ENCODE measurements at places on chromosomes 1 and 21.

- no peak for DNase-seq
Observed at GRCh38 chr1:109570414-109570813, 22.0 kb downstream of the GNAI3 start.

DNA sequence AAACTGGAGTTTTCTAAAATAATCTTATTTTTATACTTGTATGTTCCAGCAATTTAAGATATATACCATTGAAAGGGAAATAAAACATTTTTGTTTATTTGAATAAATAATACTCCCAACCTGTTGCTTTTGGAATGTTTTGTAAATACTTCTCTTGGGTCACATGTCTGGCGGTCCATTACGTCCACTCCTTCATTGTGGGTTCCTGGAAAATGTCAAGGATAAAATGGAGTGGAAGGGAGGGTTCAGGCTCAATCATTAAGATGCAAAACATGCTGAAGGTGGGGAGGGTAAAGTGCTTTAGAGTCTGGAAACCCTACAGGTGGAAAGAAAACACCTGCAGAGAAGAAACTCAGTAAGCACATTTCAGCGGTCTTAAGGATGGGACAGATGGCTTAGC is 34.2 kb upstream of the FAM3B start:
- DNase-seq: no peak

- DNase-seq: no peak
Observed at GRCh38 chr1:46630719-46631118, 14.1 kb upstream of the MOB3C start.

DNA sequence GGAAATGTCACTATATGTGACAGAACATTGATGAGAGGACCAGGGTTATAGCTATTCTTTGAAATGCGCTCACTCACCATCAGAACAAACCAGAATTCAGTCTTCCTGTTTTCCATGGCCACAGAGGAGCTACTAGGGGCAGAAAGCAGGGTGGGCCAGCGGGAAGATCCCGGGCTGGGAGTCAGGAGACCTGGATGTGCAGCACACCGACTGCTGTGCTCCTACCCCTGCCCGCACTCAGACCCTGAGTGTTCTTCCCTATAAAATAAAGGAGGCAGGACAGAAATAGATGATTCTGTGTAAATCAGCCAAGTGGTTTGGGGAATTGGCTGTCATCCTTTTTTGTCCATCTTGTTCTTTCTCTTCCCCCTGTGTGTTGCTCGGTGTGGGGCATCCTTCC is 21.0 kb downstream of the MTARC1 start:
- DNase-seq: no peak

DNA sequence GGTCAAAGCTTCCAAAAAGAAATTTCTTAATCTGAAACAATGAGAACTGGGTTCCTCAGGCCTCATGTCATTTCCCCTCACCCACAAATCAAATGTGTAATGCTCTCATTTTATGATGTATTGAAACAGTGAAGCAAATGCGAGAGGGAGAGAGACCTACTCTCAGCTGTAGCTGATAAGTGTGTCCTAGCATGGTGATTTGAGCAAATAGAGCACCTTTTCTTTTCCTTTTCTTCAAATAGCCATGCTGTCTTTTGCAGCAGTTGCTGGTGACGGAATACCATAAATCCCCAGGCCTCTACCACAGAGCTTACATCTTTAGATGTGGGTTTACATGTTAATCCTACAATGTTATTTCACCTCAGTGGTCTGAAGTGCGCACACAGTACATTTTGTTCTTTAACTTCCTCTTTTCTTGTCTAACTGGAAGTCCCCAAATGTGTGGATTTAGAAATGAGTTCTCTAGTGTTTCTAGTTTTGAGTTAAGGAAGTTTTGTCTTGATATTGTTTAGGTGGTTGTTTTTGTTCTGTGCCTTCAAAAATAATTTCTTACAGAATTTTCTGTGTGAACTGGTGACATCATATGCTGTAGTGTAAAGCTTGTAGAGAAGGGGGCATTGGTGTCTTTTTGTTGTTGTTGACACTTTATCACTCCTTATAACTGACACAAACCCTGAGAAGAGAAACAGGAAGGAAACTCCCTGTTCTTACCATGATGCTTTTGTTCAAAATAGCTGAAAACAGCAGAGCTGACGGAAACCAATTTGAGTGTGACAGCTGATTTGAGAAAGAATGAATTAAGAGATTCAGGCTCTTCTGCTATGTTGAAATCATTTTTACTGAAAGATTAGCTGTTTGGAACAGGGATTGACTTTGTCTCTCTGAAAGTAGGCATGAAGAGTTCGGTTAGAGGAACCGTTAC is 12.2 kb downstream of the SMAP2 start:
- DNase-seq: no peak

DNA sequence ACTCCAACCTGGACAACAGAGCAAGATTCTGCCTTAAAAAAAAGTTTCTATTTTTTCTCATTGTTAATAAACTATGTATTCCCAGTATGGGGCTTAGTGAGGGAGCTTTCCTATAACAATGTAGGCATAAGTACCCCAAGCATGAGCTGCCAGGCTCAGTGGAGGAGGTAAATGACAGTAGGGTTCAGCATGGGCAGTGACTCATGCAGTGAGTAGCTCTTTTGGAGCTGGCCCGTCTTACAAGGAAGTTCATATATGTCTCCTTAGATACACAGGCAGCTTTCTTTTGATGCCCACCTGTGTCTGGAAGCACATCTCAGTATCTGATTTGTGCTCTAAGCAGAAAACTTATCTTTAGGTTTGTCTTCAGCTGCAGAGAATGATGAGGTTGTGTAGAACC is 57.9 kb downstream of the ZNF678 start:
- no peak for DNase-seq

DNA sequence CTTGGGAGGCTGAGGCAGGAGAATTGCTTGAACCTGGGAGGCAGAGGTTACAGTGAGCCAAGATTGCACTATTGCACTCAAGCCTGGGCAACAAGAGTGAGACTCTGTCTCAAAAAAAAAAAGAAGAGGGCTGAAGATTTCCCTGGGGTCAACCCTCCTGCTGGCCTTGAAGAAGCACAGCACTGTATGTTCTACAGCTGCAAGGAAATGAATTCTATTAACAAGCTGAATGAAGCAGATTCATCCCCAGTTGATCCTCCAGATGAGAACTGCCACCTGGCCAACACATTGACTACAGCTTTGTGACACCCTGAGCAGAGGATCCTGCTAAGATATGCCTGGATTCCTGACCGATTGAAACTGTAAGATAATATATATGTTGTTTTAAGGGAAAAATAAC is 129.5 kb downstream of the ADSS2 start:
- no peak for DNase-seq

DNA sequence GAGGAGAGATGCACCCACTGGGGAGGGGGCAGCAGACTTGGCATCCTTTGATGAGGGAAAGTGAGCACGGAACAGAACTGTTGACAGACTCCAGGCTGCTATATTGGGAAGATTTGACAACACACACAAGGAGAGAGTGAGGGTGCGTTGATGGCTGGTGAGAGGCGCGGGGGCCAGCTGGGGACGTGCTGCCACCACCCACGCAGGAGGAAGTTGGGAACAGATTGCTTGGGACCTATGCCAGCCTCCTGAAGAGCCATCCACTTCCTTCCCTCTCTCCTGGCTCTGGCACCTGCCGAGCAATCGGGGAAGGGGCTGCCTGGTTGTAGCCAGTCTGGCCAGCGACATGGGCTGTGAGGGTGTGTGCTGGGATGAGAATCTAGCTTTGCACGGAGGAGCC is 223.7 kb upstream of the CSF3R start:
- DNase-seq: no peak

- no peak for DNase-seq
Observed at GRCh38 chr1:239912471-239912870, 179.2 kb upstream of the FMN2 start.

Measured in heart left ventricle (tissue), 16 donors.